ENCODE measurements at places on chromosomes 1 and 21. TPM values are rescaled to one million over a fixed set of nuclear protein-coding genes. Genes with fewer than 3 reads are reported as not detected.
A peak's percentile ranks its signal among the peaks of the same experiment; 100 is the strongest.

DNA sequence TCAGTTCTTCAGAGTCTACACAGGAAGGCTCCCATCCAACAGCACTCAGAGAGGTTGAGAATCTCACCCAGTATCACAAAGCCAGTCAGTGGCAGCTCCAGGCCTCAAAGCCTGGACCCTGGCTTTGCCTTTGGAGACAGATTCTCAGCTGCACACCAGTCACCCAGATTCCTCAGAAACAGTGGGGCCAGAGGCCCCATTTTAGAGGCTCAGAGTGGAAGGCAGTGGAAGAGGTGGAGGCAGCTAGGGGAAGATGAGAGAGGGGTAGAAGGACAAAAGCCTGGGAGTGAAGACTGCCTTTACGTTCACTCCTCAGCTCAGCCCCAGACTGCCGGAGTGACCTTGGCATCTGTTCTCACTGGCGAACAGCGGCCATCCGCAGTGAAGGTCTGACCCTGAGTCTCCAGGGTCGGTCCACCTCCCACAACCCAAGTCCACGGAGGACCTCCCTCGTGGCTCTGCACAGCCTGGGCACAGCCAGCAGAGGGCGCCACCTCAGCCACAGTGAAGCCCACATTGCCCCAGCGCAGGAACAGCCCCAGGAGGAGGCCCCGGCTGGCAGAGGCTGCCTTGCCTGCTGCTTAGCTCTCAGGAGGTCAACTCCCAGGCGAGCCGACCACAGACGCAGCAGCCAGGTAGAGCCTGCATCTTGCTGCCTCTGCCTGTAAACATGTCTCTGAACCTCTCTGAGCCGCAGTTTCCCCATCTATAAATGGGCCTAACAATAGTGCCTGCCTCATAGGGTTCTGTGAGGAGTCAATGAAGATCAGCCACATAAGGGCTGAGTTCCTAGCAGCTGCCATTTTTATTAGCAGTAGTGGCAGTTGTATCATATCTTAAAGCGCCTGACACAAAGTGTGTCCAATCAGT is 5.9 kb upstream of the FNDC5 start:
- DNase-seq, result peak; percentile 74

DNA sequence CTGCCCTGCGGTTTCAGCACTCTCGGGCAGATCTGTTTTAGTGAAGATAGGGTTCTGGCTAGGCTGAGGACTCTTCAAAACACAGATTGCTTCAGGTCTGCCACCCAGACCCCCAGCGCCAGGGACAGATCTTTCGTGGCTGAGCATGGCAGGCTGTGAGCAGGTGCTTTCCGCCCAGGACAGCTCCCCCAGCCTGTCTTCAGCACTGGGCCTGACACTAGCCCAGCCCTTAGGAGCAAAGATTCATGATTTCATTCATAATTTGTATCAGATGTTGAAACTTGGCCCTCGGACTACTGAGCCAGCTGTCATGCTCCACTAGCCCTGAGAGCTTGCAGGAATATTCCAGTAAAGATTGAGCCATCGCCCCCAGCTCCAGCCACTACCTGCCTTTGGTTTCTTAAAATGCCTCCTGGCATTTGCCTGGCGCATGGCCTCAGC is 5.9 kb downstream of the ADPRS start:
- DNase-seq, result no peak

DNA sequence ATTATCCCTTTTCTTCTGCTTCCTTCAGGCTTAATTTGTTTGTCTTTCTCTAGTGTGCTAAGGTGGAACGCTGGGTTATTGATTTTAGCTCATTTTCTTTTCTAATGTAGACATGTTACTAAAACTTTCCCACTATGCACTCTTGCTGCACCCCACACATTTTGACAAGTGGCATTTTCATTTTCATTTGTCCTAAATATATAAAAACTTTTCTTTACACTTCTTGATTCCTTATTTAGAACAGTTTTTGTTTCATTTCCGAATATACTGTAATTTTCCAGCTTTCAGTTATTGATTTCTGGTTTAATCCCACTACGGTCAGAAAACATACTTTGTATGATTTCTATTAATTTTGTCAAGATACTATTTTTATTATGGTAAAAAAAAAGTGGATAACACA is 25.3 kb downstream of the SH3BP5L start:
- DNase-seq, result no peak

DNA sequence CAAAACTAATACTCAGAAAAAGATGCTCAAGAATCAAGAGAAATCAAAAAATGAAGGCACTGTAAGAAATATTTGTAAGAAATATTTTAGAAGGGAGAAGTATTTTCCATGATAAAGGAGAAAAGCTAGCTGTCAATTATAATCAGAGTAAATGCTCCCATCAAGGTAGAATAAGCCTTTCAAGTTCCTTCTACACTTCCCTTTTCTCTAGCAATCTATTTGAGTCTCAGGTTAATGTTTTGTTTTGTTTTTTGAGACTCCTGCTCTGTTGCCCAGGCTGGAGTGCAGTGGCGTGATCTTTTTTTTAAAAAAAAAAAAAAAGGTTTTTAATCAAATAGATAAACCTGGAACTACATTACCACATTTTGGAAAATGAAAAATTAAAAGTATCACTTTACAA is 33.3 kb downstream of the PUM1 start:
- DNase-seq, result no peak

DNA sequence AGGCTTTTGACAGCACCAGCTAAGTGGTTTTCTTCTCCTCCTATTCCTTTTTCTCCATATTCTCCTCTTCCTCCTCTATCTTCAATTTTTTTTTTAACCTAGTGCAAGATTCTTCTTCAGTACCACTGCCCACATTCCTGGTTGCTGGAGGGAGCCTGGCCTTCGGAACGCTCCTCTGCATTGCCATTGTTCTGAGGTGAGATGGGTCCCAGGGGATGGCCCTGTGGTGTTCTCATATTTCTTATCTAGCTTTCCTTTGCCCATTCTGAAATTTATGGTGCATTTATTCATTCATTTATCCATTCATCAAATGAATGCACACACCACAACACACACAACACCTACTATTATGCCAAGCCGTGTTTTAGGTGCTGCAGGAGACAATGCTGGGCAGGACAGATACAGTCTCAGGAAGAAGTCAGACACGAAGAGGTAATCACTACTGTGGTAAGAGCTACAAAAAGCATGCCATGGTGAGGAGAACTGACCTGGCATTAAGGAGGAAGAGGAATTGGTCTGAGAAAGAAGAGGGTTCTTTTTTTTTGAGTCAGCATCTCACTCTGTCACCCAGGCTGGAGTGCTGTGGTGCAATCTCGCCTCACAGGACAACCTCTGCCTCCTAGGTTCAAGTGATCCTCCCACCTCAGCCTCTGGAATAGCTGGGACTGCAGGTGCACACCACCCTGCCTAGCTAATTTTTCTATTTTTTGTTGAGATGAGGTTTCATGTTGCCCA is 47.5 kb upstream of the TDRD10 start:
- no peak for DNase-seq

DNA sequence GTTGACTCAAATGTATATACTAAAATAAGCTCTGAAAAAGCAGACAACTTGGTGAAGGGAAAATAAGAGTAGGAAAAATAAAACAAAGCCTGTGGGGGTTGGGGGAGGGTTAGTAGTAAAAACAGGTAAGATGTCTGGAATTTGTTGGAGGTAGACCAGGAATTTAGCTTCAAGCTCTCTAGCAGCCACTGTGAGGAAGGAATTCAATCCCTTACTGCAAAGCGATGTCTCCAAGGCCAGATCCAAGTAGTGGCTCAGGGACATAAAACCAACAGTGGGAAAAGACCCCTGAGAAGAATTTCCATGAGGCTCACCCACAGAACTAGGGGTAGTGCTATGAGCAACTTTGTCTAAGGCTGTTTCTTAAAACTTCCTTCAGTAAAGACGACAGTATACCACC is 7.8 kb downstream of the ANGPTL7 start:
- no peak for DNase-seq

The PBX1 gene
- total RNA-seq, result not detected

DNA sequence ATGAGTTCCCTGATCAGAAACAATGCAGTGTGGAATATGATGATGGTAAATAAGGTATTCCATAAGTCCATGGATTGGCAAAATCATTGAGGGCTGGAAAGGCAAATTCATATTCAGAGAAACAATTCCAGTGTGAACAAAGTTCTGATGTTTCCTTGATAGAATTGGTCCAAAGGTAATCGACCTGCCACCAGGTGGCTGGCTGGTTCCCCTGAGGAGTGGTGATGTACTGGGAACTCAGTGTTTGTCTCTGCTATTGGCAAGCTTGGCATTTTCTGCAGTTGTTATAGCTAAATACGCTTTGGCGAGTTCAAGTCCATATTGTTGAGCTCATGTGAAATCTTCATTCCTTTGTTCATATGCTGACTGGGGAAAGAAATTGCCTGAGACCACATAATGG is 165.5 kb upstream of the PTGFR start:
- no peak for DNase-seq

GRCh38 chr1:241899210-241899609 is 51.2 kb downstream of the EXO1 start:
- no peak for DNase-seq

- no peak for DNase-seq
Measured at GRCh38 chr1:177181280-177181630, 10.5 kb downstream of the BRINP2 start.

The GREM2 gene
- total RNA-seq, result not detected

DNA sequence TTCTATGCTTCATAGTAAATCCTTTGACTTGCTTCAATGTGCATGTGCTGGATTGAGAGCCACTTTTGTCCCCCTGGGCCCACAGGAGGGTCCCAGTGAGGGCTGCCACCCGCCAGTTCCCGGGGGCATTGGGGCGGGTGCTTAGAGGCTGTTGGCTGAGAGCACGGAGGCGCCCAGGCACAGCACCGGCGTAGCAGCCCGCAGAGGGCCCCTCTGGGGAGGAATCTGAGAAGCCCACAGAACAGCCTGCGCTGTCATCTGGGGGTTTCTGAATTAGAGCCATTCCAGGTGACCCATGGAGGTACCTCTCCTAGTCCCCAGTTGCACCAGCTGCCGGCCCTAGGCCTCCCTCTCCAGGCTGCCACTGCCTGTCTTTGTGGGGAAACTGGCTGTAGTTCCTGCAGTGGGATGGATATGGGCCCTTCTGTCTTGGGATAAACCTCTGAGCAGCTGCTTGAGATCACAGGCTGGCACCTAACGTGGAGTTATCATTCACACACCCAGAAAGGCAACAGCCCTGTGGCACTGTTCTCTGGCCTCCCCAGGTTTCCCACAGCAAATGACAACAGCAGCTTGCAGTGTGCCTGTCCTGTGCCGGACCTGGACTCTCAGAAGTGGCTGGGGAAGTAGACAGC is 39.5 kb downstream of the TMEM51 start:
- no peak for DNase-seq

DNA sequence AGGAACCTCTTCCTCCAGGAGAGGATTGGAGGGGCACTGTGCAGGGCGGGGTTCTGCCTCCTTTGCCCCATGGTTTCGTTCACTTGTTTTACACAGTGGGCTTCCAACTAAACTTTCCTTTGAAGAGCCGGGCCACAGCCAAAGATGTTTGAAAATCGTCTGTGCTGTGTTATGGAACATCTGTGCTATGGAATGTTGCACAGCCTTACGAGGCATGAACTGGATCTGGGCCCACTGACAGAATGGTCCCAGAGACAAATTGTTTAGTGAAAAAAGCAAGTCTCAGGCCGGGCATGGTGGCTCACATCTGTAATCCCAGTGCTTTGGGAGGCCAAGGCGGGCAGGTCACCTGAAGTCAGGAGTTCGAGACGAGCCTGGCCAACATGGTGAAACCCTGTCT is 12.6 kb upstream of the MEF2D start:
- DNase-seq, result no peak
